ENCODE measurements at places on chromosomes 11 and 22.

DNA sequence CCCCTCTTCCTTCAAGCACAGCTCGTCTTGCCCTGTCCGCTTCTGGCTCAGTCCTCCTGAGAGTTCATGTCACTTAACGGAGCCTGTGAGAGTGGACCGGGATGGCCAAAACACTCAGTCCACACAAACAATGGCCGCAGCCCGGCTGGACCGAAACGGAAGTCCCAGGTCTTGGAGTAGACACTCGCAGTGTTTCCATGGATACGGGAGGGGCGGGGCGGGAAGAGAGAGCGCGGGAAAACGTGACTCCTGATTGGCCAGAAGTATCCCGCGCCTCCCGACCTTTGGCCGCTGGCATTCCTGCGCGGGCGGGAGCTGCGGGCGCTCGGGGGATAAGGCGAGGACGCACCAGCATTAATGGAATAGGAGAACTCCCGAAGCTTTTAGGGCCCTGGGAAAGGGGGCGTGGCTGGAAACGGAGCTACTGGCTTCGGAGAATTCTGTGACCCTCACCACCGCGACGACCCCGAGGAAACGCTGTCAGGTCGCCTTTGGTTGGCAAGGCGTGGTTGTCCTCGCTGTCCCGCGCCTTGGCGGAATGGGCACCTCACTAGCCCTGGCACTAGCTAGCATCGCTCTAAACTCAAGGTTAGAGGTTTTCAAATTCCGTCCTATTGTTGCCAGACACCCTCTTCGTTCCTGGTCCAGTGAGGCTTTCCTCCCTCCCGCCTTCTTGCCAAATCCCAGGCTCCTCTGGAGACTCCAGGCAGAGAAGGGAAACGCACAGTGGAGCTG is at the start of the genes NLRP14 and ZNF214:
Gene NLRP14, plus strand, starts transcription at position 297 of the 735 bp plus-strand sequence. CDS start 18,108 bp downstream, outside the sequence.
Gene ZNF214, minus strand, starts transcription at position 164 of the 735 bp plus-strand sequence. CDS start 17,511 bp downstream, outside the sequence.
- no peak for DNase-seq

GRCh38 chr11:102476812-102477211 is 24.2 kb upstream of the TMEM123 start:
- DNase-seq, result peak; percentile 58

DNA sequence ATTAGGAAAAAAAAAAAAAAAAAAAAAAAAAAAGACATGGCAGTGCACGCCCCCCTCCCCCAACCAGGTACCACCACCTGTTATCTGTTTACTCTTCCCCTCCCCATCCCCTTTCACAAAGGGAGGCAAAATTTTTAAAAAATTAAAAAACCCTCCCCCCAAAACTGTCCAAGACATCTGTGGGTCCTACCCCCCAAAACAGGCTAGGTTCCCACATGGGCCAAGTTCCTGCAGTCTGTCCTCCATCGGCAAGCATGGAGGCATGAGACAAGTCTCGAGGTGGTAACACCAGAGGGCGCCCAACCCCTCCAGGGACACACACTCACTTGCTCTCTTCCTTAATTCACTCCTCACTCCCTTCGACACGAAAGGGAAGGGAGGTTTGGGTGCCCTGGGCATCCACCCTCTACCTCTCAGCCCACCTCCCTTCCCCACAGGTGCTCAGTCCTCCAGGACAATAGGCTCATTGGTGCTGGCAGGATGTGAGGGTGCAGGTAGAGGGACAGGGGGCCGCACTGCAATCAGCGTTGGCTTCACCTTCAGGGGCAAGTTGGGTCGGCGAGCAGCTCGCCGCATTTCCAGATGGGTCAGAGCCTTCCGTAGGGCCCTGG is 2.2 kb upstream of the TUT1 start:
- peak; percentile 91 for DNase-seq

DNA sequence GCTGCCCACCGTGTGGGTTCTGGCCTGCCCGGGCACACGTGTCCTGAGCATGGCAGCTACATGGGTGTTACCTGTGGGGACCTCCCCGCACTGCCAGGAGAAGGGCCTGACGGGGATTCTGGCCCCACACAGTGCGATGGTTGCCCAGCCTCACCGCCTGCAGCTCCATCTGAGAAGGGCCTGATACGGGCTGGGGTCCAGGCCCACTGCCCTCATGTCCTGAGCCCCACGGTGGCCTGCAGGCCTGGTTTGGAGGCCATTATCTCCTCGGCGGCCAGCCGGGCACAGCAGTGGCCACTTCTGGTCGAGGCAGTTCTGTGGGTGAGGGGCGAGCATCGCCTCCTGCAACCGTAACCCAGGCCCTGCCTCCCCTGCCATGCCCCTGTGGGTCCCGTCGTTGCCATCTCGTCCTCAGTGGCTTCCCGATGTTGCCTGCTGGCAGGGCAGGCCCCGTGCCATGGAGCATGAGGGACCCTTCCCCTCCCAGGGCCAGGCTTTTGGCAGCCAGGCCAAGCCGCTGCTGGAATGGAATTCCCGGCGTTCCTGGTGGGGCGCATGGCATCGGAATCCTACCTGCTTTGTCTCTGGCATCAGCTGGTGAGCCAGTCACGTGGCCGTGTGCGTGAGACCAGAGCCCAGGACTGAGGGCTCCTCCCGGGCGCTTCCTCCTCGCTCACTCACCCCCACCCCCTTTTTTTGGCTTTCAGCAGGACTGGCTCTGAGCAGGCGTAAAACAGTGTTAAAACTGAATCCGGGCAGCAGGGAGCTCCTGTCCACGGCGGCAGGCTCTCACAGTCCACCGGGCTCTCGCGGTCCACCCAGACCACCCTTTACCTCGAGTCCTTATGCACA is 71.9 kb upstream of the PPARA start:
- DNase-seq, result peak; percentile 17

- peak; percentile 57 for DNase-seq
Measured at GRCh38 chr11:58958500-58958899, 19.2 kb downstream of the GLYATL1 start.

GRCh38 chr11:96827164-96827563 is 437.4 kb downstream of the JRKL start:
- DNase-seq, result no peak

DNA sequence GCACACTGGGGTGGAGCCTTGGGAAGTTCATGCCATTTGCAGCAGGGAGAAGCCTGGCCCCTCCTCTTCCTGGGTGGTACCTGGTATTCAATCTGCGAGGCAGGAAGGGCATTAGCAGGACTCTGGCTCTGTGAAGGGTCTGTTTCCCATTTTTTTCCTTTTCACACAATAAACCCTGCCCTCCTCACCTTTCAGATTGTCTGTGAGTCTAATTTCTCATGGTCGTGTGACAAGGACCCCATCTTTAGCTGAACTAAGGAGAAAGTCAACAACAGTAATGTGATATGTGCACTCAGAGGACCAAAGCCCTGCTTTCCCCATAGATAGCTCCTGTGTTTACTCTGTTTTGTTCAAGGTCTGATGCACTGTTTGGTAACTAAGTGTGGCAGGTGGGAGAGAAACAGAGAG is 26.6 kb upstream of the CASP4 start:
- no peak for DNase-seq

DNA sequence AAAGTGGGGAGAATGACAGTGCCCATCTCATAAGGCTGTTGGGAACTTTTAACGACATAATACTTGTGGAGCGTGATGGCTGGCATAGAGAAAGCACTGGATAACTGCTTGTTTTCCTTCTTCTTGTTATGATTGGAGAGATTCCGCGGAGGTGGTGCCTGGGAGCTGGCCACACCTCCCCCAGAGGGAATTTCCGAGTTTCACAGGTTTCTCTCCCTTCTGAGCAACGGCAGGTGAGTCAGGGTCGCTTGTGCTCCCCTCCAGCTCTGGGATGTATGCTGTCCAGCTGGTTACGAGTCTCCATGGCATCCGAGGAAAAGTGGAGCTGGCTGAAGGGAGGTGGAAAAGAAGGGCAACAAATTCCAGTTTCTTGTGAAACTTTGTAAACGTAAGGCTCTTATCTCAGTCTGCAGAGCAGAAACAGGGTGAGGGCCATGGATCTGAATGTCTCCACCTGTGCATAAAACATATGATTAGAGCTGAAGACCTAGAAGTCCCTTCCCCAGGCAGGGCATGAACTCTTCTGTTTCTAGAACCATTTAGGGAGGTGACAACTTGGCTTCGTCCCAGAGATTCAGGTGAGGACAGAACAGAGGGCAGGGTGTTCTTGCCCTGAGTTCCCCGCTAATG is 10.0 kb upstream of the PLET1 start:
- no peak for DNase-seq

GRCh38 chr22:43438666-43439347 is 27.0 kb downstream of the MPPED1 start:
- no peak for DNase-seq

DNA sequence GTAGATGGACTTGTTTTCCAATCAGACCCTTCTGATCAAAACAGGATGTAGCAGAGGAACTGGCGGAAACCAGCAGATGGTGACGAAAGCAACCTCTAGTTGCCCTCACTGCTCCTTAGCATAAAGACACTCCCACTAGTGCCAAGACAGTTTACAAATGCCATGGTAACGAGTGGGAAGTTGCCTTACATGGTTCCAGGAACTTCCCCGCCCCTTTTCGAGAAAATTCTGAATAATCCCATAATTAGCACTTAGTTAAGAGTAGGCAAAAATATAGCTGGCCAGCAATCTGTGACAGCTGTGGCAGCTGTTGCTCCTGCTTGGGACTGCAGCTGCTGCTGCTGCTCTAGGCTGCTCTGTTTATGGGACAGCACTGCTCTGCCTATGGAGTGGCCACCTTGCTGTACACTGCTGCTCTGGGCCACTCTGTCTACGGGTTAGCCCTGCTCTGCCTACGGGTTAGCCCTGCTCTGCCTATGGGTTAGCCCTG is 33.4 kb upstream of the SORL1 start:
- peak; percentile 76 for DNase-seq

- no peak for DNase-seq
Measured at GRCh38 chr11:123562829-123563228, 91.6 kb downstream of the SCN3B start.

DNA sequence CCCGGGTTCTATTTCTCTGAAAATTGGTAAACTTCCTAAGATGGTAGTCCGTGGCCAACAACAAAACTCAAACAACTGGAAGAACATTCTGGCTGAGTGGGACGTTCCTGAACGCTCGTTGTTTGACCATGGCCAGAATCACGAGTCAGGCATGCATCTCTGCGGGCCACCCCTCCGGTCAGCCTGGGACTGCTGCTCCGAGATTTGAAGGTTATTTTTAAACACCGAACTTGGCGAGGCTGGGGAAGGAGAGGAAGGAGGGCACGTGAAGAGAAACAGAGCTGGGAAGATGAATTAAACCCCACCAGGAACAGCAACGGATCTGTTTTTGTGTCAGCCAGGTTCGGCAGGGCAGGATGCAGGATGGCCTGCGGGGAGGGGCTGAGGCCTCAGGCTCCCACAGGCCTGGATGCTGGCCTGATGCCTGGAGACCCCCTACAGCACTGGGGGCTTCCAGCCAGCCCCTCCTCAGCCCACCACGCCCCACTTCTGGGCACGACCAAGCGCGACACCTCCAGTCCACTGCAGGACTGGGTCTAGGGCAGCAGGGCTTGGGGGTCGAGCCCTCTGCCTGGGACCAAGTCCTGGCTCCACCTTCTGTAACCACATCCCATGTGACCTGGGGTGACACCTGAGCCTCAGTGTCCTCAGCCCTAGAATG is 5.1 kb downstream of the SHISAL1 start:
- no peak for DNase-seq

- DNase-seq, result no peak
Measured at GRCh38 chr11:132093536-132094259, 723.3 kb downstream of the NTM start.

GRCh38 chr11:85902353-85902752 is 47.2 kb downstream of the CCDC83 start:
- no peak for DNase-seq

- no peak for DNase-seq
Measured at GRCh38 chr22:27636716-27637508, 164.6 kb downstream of the MN1 start.

DNA sequence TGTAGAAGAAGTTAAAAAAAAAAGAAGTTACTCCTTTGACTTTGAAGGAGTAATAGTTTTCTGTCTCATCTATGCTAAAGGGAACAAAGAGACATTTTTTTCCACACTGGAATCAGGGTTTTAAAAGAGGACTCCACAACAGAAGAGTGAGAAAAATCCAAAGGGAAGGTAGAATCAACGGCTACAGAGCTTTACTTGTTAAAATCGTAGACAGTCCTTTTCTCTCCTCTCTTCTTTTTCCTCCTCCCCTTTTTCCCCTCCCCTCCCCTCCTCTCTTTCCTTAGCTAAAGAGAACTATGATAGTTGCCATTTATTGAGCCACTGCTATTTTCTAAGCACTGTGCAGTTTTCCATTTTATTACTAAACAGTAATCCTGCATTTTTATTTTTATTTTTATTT is 29.2 kb downstream of the DDIAS start:
- DNase-seq, result no peak

- DNase-seq, result no peak
Measured at GRCh38 chr11:66659763-66660162, 17.9 kb downstream of the RBM4B start.

GRCh38 chr11:134409552-134410429 is 2.3 kb downstream of the B3GAT1 start:
- DNase-seq, result no peak

DNA sequence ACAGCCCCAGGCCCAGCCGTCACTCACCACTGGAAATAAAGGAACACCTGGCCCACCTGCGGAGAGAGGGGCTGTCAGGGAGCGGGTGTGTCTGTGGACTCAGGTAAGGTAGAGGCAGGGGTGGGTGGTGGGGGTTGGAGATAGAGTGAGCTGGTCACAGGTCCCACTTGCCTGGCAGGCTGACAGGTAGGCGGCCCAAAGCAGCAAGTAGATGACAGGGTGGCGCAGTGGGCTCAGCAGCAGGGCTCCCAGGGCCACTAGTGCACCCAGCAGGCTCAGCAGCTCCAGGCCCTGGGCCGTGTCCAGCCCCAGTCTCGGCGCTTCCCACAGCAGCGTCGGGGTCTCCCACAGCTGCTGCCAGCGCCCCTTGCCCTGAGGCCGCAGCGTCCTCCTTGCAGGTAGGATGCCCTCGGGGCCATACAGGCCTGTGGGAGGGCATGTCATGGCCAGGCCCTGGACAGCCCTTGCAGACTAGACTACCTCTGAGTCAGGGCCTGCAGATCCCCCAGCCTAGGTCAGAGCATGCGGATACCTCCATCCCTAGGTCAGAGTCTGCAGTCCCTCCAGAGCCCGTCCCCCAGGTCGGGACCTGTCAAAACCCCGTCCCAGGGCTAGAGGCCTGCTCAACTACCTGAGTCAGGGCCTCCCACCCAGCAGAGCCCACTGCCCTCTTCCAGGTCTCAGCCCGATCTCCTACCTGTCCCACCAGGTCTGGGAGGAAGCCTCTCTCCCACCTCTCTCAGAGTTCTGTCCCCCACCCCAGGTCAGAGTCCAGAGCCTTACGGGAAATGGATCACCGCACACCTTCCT is 686 bp downstream of the LMF2 start:
- DNase-seq, result no peak

DNA sequence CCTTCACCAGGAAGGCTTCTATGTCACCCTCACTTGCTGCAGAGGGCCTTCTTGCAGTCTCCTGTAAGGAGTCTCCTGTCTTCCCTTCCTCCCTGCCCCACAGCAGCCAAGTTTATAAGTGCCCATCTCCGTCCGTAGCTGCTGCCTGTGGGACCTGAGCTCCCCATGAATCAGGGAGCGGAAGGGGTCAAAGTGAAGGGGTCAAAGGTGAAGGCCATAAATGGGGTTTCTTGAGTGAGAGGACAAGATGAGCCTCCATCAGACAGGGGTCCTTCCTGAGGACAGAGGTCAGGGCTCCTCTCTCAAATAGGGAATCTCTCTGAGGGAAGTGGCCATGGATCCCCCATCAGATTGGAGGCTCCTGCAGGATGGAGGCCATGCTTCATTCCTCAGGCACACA is 44.4 kb downstream of the ARRB1 start:
- no peak for DNase-seq
